Common myeloid progenitor, CD34-positive (primary cell): ENCODE measurements at places on chromosomes 2 and 18.

GRCh38 chr18:75273817-75274216 lies 63.2 kb downstream of the TSHZ1 start:
- peaks cover 12% of the 10 kb centered on the region for H3K4me1 ChIP-seq
- no peak for DNase-seq
- H3K27ac ChIP-seq = no peak overlapping the region
- no peaks in the 10 kb centered on the region for H3K27me3 ChIP-seq
- H3K36me3 ChIP-seq = no peaks in the 10 kb centered on the region

DNA sequence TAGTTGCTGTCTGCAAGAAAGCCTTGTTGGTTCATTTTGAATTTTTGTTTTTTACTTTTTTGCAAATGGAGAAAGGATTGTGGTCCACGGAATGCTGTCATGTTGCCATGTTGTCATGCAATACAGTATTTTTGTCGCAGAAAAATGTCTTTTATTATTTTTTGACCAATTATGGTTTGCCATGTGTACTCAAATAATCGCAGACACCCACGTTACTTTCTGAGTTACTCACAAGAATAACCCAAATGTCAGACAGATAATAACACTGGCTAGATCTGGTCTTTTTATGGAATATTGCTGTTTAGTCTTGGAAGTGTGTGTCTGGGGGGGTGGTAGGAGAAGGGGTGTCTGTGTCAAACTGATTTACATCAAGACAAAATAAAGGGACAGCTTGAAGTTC lies 188.9 kb downstream of the LTBP1 start:
- H3K4me3 ChIP-seq = no peak overlapping the region
- H3K36me3 ChIP-seq = no peaks in the 10 kb centered on the region

DNA sequence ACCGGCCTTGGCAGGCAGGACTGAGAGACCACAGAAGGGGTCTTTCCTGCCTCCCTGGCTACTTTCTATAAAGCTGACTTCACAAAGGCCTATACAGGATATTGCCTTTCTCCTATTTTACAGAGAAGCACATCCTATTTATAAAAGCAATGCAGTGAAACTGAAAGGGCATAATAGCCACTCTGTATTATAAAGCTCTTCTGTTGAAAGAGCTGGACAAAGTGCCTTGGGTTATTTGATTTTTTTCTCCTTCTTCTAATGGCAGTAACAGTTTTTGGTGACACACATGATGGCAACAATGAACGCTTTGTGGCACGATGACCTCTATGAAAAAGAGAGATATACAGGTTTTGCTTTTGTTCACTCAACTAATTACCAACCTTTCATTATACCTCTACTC lies 281.1 kb downstream of the ZNF516 start:
- peaks cover 4% of the 10 kb centered on the region for H3K27me3 ChIP-seq
- no peaks in the 10 kb centered on the region for H3K36me3 ChIP-seq
- H3K27ac ChIP-seq = no peak overlapping the region
- H3K4me3 ChIP-seq = no peak overlapping the region
- DNase-seq = no peak
- H3K4me1 ChIP-seq = peaks cover 5% of the 10 kb centered on the region

- no peak for DNase-seq
- no peak overlapping the region for H3K27ac ChIP-seq
- no peaks in the 10 kb centered on the region for H3K4me1 ChIP-seq
- no peaks in the 10 kb centered on the region for H3K36me3 ChIP-seq
- H3K4me3 ChIP-seq = no peak overlapping the region
These were observed 24.1 kb downstream of the GREB1L start for GRCh38 chr18:21265971-21266673.

- no peak overlapping the region for H3K4me3 ChIP-seq
- no peak for DNase-seq
- H3K4me1 ChIP-seq = no peaks in the 10 kb centered on the region
- no peak overlapping the region for H3K27ac ChIP-seq
- no peaks in the 10 kb centered on the region for H3K36me3 ChIP-seq
These were observed 69.8 kb upstream of the TCF4 start for GRCh38 chr18:55657572-55658331.

DNA sequence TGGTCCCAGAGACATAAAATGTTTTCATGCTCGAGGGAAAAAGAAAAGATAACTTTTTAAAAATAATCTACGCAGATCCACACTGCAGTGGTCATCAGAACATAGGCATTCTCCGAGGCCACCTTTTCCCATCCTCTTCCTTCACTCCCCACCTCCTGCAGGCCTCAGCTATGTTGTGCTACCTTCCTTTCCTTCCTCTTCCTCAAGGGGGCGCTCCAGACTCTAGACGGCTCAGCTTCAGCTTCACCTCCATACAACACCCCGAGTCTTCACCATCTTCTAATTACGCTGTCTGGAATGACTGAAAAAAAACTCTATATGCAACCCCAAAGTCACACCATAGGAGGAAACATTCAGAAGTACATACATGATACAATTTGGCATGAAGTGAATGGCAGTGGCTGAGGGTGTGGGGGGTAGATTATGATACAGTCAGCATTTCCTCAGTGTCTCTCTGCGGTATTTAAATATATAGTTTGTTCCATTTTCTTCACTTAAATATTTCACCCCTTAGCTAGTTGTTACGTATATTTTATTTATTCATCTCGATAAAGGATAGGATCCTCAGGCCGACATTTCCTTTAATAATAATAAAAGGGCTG lies 583.6 kb downstream of the IRS1 start:
- peak; percentile 53 for DNase-seq
- H3K36me3 ChIP-seq = no peaks in the 10 kb centered on the region
- no peaks in the 10 kb centered on the region for H3K4me1 ChIP-seq
- no peak overlapping the region for H3K4me3 ChIP-seq
- no peak overlapping the region for H3K27ac ChIP-seq
- no peaks in the 10 kb centered on the region for H3K27me3 ChIP-seq

GRCh38 chr2:60589104-60589503 lies 35.6 kb upstream of the BCL11A start:
- no peak overlapping the region for H3K4me3 ChIP-seq
- no peaks in the 10 kb centered on the region for H3K4me1 ChIP-seq
- H3K27ac ChIP-seq = no peak overlapping the region

DNA sequence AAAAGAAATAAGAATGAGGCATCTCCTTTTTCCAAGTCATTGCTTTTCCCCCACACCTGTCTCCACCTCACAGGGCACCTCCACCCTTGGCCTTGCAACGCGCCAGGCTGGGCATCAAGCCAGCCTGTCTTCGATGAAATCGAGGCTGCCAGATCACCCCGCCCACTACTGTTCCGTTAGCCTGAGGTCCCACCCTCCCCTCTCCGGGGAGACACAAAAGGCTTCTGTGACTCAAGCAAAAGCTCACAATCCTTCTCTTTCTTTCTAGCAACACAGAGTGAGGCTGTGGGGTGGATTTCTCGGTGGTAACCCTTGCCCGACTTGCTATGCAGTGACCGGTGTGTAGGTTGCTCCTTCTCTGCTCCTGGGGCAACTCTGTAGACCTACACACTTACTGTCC lies 9.9 kb downstream of the TNP1 start:
- H3K36me3 ChIP-seq = no peaks in the 10 kb centered on the region
- H3K27me3 ChIP-seq = no peaks in the 10 kb centered on the region
- no peak overlapping the region for H3K4me3 ChIP-seq
- H3K4me1 ChIP-seq = no peaks in the 10 kb centered on the region
- no peak for DNase-seq

DNA sequence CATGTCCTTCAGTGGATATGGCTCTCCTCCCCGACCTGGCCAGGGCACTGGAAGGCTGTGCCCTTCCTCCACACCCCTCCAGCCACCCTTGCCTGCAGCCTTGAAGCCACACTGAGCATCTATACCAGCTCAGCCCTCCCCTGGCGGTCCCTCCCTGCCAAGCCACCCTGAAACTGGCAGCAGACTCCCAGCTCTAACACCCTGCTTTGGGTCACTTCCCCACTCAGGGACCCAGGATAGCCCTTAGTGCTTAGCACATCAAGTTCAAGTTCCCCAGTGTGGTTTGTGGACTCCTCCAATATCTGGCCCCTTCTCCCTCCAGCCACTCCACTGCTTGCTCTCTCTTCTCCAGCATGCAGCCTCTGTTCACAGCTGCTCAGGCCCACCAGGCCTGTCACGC lies 89.4 kb downstream of the TNS1 start:
- no peak for DNase-seq
- no peaks in the 10 kb centered on the region for H3K36me3 ChIP-seq
- peaks cover 2% of the 10 kb centered on the region for H3K27me3 ChIP-seq
- H3K27ac ChIP-seq = no peak overlapping the region
- no peak overlapping the region for H3K4me3 ChIP-seq

DNA sequence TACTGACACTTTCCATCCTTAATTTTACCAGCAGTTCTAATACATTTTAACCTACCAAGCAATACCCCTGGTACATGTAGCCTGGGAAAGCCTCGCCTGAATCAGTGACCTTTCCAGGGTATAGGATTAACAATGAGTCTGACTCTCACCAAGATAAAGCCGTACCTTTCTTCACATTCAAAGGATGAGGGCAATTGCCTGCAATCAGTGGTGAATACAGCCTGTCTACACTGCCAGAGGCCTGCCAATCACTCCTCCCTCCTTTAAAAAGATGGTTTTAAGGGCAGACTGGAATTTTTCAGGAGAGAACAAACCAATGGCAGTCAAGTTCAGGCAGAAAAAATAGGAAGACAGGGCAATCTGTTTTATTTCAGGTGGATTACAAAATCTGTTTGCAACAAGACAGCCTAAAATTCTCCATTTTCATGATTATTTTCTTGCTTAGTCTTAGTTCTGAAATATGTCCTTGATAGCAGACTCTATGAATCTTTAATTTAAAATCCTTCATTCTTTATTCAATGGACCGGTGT lies 4.8 kb downstream of the EPHA4 start:
- no peaks in the 10 kb centered on the region for H3K36me3 ChIP-seq
- peaks cover 56% of the 10 kb centered on the region for H3K27me3 ChIP-seq
- H3K27ac ChIP-seq = no peak overlapping the region
- no peak overlapping the region for H3K4me3 ChIP-seq

DNA sequence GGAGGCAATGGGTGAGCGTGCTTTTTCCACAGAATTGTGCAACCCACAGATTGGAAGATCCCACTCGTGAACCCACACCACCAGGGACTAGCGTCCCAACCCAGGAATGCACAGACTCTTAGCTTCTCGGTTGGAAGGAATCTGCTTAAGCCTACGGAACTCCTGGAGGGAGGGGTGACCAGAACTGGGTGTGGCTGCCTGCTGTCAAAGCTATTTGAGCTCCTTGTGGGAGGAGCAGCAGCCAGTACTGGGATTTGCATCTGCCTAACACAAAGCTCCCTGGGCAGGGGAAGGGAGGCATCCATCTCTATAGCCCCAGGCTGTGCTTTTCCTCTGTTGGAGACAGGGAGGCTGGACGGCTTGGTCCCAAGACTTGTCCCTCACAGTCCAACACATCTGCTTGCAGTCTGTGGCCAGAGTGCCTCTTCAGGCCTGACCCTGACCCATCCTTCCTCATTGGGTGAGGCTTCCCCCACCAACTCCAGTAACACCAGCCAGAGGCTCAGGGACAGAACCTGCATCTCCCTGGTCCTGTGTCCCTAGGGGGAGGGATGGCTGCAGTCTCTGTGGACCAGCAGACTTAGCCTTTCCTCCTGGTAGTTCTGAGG lies 27.9 kb downstream of the HNMT start:
- H3K4me3 ChIP-seq = no peak overlapping the region
- H3K4me1 ChIP-seq = no peaks in the 10 kb centered on the region
- no peaks in the 10 kb centered on the region for H3K27me3 ChIP-seq
- DNase-seq = no peak

DNA sequence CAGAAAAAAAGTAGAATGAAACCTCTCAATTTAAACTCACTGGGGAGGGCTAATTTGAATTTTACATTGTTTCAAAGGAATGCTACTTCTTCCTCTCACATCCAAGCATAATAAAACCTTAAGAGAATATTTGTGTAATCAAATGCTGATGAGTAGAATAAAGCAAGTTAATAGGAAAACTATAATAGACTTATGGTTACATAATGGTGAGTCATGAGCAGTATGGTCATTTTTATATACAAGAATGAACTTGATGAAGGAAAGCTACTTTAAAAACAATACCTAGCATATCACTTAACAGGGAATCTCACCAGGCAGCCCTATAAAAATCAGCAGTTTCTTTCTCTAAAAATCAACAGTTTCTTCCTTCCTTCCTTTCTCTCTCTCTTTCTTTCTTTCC lies 80.3 kb downstream of the VSNL1 start:
- no peaks in the 10 kb centered on the region for H3K36me3 ChIP-seq
- no peaks in the 10 kb centered on the region for H3K27me3 ChIP-seq
- no peak overlapping the region for H3K27ac ChIP-seq
- H3K4me3 ChIP-seq = no peak overlapping the region
- H3K4me1 ChIP-seq = no peaks in the 10 kb centered on the region

DNA sequence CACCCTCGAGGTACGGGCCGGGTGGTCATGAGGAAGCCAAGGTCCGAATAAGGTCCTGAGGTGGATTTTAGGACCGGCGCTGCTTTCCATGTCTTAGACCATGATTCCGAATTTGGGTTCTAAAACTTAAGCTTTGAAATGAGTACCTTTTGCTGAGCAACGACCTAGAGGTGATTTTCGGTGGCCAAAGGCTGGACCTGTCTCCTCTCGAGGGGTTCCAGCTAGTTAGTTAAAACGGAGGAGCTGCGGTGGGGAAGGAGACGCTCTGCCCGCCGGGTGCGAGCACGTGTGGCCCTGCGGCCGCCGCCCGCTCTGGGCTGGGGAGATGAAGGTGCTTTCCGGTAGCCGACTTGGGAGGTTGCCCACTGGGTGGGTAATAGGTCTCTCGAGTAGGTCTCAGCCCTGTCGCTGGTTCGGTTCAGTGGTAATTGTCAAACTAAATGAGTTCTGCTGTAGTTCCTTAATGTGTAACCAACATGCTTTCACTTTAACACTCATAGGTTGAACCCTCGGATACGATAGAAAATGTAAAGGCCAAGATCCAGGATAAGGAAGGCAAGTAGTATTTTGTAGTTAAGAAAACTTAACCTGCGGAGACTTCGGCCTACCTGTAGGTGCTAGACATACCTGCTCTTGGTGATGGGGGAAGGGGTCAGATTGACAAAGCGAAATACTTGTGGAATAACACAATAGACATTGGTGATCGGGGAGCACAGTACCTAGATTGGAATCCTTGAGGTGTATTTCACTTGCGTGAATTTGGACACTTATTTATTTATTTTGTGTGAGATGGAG lies 572 bp downstream of the RPS27A start:
- H3K4me1 ChIP-seq = peaks cover 23% of the 10 kb centered on the region
- H3K4me3 ChIP-seq = peak overlapping the region; percentile 99
- peak overlapping the region; percentile 99 for H3K27ac ChIP-seq
- no peaks in the 10 kb centered on the region for H3K27me3 ChIP-seq
- H3K36me3 ChIP-seq = peaks cover 18% of the 10 kb centered on the region

DNA sequence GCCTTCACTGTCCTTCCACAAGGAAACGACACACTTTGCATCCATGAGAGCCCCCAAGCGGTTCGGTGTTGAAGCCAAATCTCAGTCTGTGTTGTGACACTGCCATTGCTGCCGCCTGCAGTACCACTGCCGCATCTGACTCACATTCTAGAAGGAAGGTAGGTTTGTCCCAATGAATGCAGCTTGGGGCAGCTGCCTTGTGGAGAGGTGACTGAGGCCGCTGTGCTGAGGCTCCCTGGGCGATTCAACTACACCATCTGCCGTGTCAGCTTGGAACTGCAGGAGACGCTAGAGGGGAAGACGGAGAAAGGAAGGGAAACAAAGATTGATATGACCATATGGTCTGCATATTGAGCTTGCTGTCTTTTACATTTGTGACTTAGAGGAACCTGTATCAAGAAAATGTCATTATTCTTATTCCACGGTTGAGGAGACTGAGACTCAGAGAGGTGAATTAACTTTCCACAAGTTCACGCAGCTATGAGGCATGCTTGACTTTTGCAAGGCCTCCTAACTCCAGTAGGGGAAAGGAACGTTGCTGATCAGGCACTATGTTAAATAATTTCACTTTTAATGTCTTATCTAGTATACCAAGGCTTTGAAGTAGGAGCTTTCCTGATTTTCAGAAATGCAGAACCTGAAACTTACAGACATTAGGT lies 43.5 kb upstream of the LMAN1 start:
- H3K36me3 ChIP-seq = no peaks in the 10 kb centered on the region
- H3K27me3 ChIP-seq = no peaks in the 10 kb centered on the region
- no peaks in the 10 kb centered on the region for H3K4me1 ChIP-seq
- no peak overlapping the region for H3K4me3 ChIP-seq
- peak; percentile 84 for DNase-seq
